ENCODE measurements at places on chromosomes 5 and 9. TPM values are rescaled to one million over a fixed set of nuclear protein-coding genes. Genes with fewer than 3 reads are reported as not detected.

DNA sequence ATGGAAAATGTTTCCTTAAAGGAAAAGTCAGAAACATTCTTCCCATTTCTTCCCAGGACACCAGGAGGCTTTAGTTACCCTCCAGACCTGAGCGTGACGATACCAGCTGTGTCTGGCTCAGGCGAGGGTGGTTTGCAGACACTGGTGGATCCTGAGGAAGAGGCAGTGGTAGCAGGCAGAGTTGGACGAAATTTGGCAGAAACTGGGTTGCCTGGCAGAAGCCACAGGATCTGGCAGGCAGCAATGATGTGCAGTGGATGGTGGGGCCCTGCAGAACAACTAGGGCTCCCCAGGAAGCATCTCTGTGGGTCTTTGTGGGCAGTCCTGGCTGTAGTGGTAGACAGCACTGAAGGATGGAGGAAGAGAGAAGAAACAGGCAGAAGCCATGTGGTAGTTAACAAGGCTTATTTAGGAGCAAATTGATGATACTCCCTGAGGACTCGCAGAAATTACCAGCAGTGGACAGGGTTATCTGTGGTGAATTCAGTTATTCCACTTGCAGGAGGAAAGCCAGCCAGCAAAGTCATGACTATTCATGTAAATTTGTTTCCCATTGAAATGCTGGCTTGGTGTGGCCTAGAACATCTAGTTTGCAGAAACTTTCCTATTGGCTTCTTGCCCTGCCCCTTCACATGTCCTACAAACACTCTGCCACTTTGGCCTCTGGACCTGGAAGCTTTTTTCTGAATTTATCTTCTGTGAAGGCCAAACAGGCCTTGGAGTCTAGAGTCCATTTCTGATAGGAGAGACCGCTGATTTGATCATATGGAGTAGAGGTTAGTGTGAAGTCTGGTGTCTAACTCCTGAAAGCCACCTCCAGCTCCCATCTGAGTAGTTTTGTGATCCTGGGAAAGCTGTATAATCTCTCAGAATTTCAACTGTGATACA lies 212.0 kb downstream of the DMRT2 start:
- DNase-seq, result no peak

GRCh38 chr9:133558191-133559126 lies 24.0 kb downstream of the ADAMTSL2 start:
- DNase-seq, result no peak

DNA sequence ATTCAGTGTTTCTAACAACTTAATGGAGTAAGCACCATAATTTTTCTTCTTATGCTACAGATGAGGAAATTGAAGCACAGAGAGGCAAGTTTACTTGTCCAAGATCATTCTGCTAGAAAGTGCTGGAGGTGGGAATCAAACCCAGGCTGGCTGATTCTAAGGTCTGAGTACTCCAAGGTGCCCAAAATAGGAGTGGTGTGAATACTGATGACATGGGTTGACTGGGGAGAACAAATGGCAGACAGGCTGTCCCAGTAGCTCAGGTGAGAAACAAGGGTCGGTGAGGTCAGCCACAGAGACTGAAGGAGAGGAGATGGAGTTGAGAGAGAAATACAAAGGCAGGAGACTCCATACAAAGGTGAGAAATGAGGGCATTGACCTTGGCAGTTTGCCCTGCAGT lies 144.5 kb upstream of the EGFLAM start:
- DNase-seq, result no peak

- no peak for DNase-seq
Measured at GRCh38 chr9:74330487-74331214, 166.5 kb upstream of the RORB start.

MEIKIN gene
- total RNA-seq, result 0.75 TPM

GRCh38 chr9:81772144-81772543 lies 82.8 kb upstream of the TLE1 start:
- no peak for DNase-seq

- no peak for DNase-seq
Measured at GRCh38 chr9:8252445-8252844, 452.9 kb upstream of the DMAC1 start.

- no peak for DNase-seq
Measured at GRCh38 chr5:74266836-74267235, 373.7 kb downstream of the ENC1 start.

All from B cell (primary cell).